ENCODE measurements at places on chromosomes 7 and 10.

GRCh38 chr7:1758028-1758858 is 88.2 kb downstream of the ELFN1 start:
- DNase-seq: peak; percentile 53

- DNase-seq: peak; percentile 65
These were observed 35.5 kb upstream of the KDM7A start for GRCh38 chr7:140212100-140212881.

DNA sequence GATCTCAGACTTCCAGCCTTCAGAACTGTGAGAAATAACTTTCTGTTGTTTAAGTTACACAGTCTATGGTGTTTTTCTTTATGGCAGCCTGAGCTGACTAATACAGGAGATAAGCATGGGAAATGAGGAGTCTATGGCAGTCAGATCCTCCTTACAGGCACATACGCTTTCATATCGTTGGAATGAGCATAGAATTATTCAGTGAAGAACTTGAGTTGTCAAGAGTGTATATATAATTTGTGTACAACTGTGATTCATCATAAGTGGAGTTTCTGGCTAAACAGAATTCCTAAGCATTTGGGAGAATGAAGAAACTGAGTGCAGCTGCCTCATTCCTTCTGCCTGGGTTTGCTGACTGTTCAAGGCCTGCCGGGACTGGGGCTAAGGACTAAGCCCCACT is 516.7 kb downstream of the ADRA2A start:
- peak; percentile 73 for DNase-seq

DNA sequence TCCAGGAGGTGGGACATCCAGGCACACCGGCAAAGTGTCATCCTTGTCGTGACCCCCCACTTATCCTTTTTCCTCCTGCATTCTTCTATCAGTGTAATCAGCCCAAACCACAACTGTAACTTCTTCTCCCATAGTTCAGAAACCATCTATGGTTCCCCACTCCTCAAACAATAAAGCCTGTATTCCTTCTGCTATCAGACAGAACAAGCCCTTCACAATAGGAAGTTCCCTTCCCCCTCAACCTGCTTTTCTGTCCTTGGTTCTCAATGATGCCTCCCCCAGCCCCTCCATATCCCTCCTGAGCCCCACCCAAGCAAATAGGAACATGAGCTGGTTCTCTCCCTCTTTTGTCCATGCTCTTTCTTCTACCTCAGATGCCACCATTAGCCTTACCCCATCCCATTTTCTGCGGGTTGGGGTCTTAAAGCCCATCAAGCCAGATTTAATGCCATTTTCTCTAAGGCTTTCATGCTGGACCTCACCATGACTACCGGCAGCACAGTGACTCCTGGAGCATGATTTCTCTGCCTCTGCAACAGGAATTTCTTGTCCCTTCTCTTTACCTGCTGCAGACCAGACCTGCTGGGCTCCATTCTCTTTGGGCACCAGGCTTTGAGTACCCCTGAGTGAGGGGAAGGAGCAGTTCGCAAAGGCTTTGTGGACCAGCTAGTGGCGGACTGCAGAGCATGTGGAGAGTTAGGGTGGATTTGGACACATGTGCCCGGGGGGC is 92.8 kb upstream of the PAX2 start:
- no peak for DNase-seq

GRCh38 chr10:22573820-22574569 is 140.4 kb downstream of the PIP4K2A start:
- DNase-seq: peak; percentile 59

DNA sequence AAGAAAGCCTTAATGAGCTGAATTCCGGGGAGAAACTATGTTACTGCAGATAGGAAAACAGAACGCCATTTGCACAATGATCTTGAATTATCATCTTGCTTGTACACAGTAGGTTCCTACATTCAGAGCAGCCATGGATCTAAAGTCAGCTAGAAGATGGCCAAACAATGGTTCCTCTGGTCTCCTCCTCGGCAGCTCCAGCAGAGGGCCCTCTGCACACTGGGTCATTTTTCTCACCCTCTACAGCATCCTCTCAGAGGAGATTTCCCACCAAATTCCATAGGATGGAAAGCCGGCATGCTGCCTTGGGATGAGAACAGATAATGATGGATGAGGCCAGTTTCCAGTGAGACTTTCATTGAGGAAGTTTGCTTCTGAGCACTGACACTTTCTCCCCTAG is 308.5 kb upstream of the NFE2L3 start:
- DNase-seq: no peak

- peak; percentile 41 for DNase-seq
These were observed 55.8 kb downstream of the TACC2 start for GRCh38 chr10:122044713-122045112.

- peak; percentile 34 for DNase-seq
These were observed 73.7 kb upstream of the PPIF start for GRCh38 chr10:79273604-79274003.

- no peak for DNase-seq
These were observed 198.3 kb upstream of the ZNF32 start for GRCh38 chr10:43846968-43847367.

- peak; percentile 28 for DNase-seq
These were observed 35.2 kb upstream of the MXI1 start for GRCh38 chr10:110172155-110172554.

DNA sequence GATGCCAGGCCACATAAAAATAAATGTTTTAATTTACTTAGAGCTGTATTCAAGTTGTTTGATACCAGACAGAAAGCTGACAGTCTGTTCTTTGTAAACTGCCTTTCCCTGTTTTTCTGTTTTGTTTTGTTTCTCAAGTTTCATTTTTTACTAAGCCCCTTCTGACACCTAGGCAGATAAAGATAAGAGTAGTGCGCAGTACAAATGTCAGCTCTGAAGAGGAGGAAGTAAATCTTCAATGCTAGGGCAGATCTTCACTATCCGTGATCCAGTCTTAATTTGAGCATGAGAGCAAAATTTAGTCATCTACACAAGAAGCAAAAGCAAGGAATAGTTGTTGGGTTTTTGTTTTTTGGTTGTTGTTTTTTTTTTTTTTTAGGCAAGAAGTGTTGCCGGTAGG is 27.3 kb downstream of the MTURN start:
- no peak for DNase-seq

GRCh38 chr10:61921143-61921542 is 19.6 kb downstream of the ARID5B start:
- DNase-seq: no peak

- peak; percentile 57 for DNase-seq
These were observed 628 bp downstream of the MPLKIP start for GRCh38 chr7:40133561-40134427.

- DNase-seq: no peak
These were observed 22.9 kb upstream of the AOC1 start for GRCh38 chr7:150829426-150829825.

DNA sequence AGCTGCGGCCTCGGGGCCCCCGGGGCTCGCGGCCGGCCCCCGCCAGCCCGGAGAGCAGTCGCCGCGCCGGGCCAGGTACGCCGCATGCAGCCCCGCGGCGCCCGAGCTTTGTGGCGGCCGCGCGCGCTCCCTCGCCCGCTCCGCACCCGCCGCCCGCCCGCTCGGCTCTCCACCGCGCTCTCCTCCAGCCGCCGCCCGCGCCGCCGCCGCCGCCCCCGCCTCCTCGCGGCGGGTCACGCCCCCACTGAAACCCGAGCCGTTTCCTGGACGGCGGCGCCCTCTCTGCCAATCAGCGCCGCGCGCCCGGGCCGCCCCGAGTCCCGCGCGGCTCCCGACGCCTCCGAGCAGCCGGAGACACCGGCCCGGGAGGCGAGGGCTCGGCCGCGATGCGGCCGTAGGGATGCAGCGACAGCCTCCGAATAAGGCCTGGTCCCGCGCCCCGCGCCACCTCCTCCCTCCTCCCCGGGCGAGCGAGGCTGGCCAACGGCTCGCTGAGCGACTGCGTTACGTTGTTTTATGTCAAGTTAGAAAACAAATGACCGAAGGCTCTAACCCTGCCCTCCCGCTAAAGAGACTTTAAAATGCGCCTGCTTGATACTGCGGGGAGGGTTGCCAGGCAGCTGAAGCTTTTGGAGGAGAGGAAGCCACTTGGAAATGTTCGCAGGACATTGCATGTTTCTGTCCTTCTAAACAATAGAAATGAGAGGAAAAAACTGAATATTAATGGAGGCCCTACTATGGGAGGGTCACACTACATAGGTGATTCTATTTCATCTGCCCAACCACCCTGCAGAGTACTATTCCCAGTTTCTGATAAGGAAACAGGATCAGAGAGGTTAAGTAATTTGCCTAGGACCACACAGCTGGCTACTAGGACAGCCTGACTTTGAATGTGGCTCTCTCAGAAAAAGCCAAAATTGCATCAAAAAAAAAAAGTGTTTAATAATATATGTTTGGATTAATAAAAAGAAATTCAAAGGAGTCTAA is at the start of gene FGFR2:
Gene FGFR2, minus strand, starts transcription at position 182 of the 987 bp plus-strand sequence. CDS start 4,627 bp downstream, outside the sequence.
- DNase-seq: peak; percentile 67

GRCh38 chr7:151757274-151757673 is 119.6 kb downstream of the PRKAG2 start:
- DNase-seq: peak; percentile 48

DNA sequence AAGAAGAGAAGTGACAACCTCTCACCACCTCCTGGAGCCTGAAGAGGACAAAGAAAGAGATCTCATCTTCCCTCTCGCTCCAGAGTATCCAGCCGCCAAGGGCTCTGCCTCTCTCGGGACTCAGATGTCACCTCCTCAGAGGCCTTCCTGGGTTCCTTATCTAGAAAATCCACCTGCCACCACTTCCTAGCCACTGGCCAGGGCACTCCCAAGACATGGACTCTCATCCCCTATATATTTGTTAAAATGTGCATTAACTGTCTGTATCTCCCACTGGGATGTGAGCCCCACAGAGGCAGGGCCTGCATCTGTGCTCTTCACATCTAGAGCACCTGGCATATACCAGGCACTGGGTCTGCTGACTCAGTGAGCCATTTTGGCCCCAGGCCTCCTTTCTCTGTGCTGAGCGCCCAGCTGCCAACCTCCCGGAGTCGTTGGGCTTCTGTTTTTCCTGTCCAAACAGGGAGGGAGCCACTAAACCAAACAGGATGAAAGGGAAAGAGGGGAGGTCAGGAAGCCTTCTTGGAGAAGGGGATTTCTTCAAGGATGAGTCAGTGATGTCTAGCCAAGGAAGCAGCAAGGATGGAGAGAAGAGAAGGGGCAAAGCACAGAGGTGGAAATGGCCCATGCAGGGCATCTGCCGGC is 58.9 kb downstream of the KCNMA1 start:
- DNase-seq: no peak

DNA sequence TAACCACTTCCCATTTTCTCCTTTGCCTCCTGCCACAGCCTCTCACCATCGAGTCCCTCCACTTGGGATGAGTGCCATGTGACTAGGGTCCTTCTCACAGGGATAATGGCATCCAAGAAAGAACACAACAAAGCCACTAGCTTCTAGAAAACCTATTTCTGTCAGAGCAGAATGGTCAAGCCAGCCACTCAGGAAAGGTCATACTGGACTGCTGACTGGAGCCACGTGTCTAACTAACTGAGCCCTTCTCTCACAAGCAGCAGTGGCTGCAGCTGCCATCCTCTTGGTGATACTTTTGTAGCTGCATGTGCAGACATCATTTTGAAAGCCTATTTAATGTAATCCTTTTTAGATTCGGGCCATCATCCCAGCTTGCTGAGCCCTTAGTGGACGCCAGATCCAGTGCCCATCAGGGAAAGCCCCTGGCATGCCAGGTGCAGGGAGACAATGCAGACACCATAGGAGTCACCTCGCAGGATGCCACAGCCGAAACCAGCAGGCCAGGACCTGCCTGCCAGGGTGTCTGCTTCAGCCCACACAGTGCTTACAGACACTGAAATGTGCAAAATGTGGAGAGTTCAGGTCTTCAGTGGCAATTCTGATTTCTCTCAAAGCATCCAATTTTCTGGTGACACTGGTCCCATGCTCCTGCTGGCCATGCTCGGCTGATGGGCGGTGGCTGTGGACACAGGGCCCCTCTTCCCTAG is 98.3 kb upstream of the DDC start:
- DNase-seq: no peak

- DNase-seq: no peak
These were observed 5.7 kb downstream of the DNAH11 start for GRCh38 chr7:21548491-21548890.

DNA sequence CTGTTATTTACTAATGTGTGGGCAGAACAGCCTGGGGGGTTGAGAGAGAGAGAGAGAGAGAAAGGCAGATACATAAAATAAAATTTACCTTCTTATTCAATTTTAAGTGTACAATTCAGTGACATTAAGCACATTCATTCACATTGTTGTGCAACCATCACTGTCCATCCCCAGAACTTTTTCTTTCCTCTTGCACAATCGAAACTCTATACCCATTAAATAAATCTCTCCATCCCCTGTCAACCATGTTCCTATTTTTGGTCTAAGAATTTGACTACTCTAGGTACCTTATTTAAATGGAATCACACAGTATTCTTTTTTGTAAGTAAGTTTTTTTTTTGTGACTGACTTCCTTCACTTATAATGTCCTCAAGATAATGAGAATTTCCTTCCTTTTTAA is 181.6 kb downstream of the SND1 start:
- DNase-seq: peak; percentile 26

- DNase-seq: no peak
These were observed 26.2 kb upstream of the ZNF467 start for GRCh38 chr7:149799397-149800168.

- DNase-seq: no peak
These were observed 661.2 kb upstream of the GALNT17 start for GRCh38 chr7:70470746-70471145.

DNA sequence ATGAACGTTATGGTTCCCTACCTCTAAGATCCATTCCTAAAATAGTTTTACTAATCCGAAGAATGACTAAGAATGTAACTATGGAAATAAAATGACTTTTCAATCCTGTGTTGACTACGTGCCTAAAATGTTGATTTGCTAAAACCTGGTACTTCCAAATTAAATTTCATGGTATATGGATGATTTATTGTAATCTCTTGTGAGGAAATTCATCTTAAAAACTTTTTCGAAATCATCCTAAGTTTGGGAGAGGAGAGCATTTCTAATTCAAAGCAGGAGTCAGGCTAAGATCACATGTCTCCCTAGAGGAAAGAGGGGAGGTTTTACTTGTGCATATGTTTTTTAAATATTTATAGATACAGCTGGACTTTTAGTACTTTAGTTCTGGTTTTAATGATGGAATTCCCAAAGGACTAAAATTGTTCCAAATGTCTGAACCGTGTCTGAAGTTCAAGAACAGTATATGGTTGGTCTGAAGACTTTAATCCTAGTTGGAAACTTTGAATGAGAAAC is 483.9 kb downstream of the AUTS2 start:
- no peak for DNase-seq

DNA sequence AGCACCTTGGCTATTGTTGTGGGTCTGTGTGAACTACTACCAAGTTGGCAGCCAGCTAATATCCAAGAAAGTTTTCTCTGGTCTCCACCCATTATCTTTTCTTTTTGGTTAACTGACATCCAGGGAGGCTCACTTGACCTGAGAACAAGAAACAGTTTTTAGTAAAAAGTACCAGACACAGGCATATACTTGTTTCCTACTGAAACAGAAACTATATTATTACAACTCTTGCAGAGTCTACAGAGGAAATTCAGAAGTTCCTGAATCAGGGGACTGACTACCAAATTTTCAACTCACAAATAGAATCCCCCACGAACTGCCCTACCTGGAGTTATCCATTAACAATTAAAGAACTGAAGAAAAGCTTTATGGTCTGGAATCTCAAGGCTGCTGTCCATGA is 168.9 kb downstream of the KCND2 start:
- DNase-seq: no peak

All from GM23248 (cell line).